Cerebellar nuclear complex (tissue), 1 donor: ENCODE measurements at places on chromosomes 1 and 21.

DNA sequence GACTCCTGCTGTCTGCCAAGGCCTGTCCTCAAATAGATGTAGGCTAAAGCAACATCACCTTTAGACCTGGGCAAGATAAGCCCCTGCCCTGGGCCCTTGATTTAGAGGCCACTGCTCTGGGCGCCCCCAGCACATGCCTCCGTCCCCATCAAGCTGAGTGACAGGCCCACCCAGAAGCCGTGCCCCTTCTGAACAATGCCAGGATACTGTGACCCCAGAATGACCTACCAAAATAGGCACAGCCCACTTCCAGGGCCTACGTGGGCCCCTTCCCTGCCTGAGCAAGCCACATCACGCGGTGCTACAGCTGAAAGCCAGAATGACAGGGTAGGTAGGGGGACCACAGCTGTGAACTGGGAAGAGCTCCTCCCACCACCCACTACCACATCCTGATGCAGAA lies 24.7 kb upstream of the BECN2 start:
- DNase-seq: no peak

GRCh38 chr1:69648486-69648885 lies 80.8 kb downstream of the LRRC7 start:
- no peak for DNase-seq

- no peak for DNase-seq
Measured at GRCh38 chr1:54218883-54219687, 19.1 kb downstream of the MRPL37 start.

- no peak for DNase-seq
Measured at GRCh38 chr1:85240174-85240601, 19.3 kb downstream of the C1orf52 start.
